Coronary artery (tissue), 2 donors: ENCODE measurements at places on chromosomes 7 and 10.
A peak's percentile ranks its signal among the peaks of the same experiment; 100 is the strongest.

- no peak for DNase-seq
Observed at GRCh38 chr10:15254808-15255648, 86.5 kb upstream of the NMT2 start.

GRCh38 chr10:58384095-58384494 lies 1.1 kb upstream of the TFAM start:
- DNase-seq, result no peak

DNA sequence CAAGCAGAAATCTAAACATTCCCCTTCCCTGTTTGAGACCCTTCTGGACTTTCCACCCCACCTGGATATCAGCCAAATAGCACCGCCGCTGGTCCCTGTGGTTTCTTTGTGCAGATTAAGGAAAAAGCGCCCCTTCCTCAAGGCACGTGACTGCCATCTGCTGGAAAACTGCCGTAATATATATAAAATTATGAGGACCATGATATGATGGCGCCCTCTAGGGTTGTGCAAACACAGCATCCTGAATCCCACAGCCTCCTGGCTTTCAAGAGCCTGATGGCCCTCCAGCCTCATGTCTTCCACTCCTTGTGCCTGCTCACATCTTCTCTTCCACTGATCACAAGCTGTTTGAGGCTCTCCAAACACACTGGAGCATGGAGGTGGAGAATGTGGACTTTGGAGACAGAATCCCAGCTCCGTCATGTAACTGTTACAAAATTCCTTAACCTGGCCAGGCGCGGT lies 121.3 kb downstream of the MYL10 start:
- DNase-seq, result no peak

GRCh38 chr7:157488281-157488680 lies 151.5 kb downstream of the DNAJB6 start:
- DNase-seq, result peak; percentile 35

- DNase-seq, result no peak
Observed at GRCh38 chr10:75239096-75239790, 3.5 kb upstream of the COMTD1 start.

GRCh38 chr10:28410420-28411135 lies 107.7 kb upstream of the MPP7 start:
- DNase-seq, result no peak

GRCh38 chr10:124650263-124650662 lies 93.9 kb downstream of the FAM53B start:
- DNase-seq, result no peak

- no peak for DNase-seq
Observed at GRCh38 chr10:51269821-51270220, 195.5 kb downstream of the PRKG1 start.

- no peak for DNase-seq
Observed at GRCh38 chr7:50988465-50988864, 205.8 kb upstream of the GRB10 start.

- DNase-seq, result peak; percentile 41
Observed at GRCh38 chr10:118800920-118801319, 46.1 kb upstream of the CACUL1 start.

GRCh38 chr7:67947646-67948045 lies 951.0 kb downstream of the TYW1 start:
- DNase-seq, result no peak

GRCh38 chr7:100142461-100142860 lies 6.3 kb upstream of the LAMTOR4 start:
- no peak for DNase-seq

GRCh38 chr7:33887266-33887975 lies 17.9 kb upstream of the BMPER start:
- DNase-seq, result no peak

DNA sequence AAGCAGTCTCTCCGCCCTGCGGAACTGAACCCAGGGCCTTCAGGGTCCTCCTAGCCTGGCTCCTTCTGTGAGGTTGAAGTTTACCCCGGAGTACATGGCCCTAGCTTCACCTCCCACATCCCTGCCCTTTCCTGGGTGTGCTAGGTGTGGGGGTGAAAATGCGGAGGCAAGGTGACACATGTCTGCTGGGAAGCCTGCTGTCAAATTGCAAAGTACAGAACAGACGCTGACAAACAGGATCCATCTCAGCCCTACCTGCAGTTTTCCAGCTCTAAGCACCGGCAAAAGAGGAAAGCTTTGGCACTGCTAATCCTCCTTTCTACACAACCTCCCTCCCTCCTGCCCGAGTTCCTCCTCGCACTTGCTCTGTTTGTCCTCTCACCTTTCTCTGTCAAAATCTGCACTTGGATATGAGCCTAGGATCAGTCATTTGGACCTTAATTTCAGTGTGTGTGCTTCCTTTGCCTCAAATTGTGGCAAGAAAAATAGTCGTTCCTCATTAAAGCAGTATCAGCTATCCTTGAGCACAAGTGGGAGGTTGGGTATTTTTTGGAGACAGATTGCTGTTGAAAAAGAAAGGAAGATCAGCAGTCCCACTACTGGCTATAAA lies 14.4 kb upstream of the GPR15LG start:
- DNase-seq, result no peak
